ENCODE measurements at places on chromosomes 2 and 18.

DNA sequence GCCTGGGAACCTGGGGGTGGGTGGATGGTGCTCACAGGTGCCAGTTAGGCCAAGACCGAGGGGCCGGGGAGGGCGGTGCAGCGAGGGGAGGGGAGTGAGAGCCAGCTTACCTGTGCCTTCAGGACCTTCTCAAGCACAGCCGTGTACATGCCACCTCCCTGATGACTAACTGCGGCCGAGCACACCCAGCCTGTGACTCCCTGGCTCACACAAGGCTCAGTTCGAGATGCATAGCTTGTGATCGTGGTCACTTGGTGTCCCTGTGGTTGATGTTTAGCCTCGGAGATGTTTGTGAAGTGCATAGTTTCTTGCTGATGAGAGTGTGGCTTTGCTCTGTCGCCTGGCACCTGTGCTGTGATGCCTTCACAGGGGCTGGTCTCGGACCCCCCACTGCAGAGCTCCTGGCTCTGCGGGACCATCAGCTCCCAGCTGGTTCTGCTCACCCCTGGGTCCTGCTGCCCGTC lies 84.5 kb upstream of the ODC1 start:
- no peak for DNase-seq

DNA sequence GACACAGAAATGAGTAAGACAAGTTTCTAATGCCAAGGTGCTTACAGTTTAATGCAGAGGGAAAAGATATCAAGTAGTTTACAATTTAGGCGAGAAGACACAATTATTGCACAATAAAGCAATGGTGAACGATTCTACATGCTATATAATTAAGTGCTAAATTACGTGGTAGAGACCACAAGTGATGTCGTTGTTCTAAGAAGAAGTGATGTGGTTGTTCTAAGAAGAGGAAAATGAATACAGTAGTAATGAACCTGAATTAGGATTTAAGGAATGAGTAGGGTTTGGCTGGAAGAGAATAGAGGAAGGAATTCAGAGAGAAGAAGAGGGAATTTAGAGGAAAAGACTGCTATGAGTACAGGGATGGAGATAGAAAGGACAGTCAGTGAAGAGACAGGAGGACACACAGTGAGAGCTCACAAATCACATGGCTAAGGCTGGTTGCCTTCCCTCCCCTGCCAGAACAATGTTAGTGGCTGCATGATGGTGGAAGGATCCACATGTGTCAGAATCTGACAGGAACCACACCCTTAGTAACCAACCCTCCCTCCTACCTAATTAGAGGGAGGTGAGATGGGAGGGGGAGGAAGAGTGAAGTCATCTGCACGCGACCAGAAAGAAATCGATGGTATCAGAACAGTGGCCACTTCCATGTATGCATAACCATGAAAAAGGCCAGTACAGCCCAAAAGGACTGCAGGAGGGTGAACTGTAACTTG lies 44.7 kb downstream of the M1AP start:
- DNase-seq, result no peak

- peak; percentile 11 for DNase-seq
These were observed 107.2 kb upstream of the SMAD2 start for GRCh38 chr18:48037481-48038271.

- peak; percentile 50 for DNase-seq
These were observed 62.9 kb downstream of the SETBP1 start for GRCh38 chr18:44743631-44744030.

DNA sequence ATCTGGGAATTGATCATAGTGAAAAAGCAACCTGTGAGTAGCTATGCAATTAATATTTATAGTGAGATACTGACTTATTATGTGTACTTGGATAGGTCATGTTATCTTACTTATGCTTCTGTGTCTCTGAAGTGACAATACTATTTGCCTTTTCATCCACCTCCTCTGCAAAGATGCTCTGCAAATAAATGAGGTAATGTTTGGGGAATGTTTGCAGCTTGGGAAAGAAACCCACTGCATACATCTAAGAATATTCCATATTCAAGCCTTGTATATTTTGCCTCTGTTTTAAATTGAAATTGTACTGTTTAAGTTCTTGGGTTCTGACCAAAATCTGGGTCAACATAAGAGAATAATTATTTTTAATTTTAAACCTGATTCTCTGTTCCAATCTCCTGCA lies 217.4 kb upstream of the DTNA start:
- DNase-seq, result peak; percentile 53

DNA sequence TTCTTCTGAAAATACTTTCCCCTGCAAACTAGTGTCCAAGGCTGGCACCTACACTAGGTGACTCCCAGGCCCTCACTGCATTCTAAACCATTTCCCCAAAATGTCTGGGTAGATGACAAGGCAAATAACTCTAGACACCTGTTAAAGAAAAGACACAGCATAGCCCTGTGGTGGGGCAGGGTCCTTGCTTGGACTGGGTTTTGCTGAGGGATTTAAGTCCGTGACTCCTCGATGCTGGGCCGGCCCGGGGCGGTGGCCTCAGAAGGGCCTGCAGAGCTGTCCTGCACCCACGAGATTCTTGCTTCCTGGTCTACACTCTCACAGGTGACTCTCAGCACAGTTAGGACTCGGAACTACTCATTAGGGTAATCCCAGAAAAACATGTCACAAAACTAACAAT lies 55.2 kb downstream of the MBP start:
- DNase-seq, result no peak

Data from NCI-H1105 treated with DMSO at 0.1 percent for 48 hours (cell line).